Colonic mucosa (tissue), 4 donors: ENCODE measurements at places on chromosomes 2 and 18. TPM values are rescaled to one million over a fixed set of nuclear protein-coding genes. Genes with fewer than 3 reads are reported as not detected.

The TTN gene
- total RNA-seq, result 0.99 TPM

The TSHZ1 gene
- total RNA-seq, result 34.3 TPM

The CDC42EP3 gene
- total RNA-seq, result 7.2 TPM

The DSEL gene
- 1.6 TPM for total RNA-seq
